ENCODE measurements at places on chromosomes 1 and 21.

DNA sequence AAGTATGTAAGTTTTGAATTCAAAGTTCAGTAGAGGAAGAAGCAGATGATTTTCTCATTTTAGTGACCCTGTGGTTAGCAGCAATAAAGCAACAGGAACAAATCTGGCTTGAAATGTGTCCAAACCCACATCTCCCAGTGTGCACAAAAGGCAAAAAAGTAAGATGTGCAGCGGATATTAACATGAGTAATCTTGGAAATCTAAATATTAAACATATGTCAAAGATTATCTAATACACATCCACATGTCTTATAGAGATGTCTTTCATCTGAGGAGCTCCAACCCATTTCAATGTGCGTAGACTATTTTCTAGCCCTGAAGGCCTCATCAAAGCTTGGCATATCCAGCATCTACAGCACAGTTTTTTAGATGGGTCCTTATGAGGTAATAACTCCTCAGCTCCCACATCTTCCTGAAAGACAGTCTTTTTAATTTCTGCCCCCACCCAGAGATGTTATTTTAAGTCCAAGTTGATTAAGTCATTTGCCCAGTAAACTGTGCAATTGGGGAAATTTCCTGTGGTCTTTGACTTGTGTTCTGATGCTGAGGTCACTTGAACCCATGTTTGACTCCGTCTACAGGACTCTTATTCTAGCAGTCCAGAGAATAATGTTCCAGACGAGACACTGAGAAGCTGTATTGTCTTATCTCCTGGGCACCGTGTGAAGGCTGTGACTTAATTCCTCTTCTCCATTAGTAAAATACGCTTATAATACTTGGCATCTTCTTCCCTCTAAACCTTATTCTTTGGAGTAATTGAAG lies 73.7 kb downstream of the LMO4 start:
- no peak for DNase-seq

DNA sequence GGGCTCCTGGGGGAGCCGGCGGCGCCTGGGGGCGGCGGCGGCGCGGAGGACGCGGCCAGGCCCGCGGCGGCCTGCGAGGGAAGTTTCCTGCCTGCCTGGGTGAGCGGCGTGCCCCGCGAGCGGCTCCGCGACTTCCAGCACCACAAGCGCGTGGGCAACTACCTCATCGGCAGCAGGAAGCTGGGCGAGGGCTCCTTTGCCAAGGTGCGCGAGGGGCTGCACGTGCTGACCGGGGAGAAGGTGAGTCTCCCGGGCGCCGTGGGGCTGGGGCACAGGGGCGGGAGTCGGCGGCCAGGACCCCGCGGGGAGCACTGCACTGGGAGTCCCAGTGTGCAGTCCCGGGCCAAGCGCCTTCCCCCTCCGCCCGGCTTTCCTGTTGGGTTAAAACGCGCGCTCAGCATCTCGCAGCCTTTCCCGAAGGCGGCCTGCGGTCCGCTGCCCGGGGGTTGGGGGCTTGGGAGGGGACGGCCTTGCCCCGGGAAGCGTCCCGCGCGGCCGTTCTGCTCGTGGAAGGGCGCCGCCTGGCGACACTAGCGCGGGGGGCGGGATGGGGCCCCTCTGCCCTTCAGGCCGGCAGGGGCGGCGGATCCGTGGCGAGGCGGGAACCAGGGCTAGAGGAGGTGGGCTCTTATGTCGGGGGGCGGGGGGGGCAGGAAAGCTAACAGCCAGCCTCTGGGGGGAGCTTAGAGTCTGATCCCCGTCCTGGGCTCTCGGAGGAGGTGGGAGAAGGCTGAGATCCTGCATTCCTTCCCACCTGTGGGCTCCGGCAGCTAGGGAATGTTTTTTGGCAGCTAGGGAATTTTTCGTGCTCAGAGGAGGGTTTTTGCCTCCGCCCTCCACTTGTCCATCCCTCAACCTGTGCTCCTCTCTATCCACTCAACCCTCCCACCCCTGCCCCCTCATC lies 1.1 kb downstream of the HUNK start:
- no peak for DNase-seq

GRCh38 chr1:183652547-183653461 lies at the start of gene APOBEC4:
Gene APOBEC4 (minus strand): TSS chr1:183653316. CDS start chr1:183648781, 4,535 bp downstream.
- no peak for DNase-seq

- DNase-seq = no peak
Measured at GRCh38 chr1:16441282-16441665, 750 bp downstream of the NECAP2 start.

GRCh38 chr1:3463013-3463385 lies 8.5 kb downstream of the ARHGEF16 start:
- DNase-seq = no peak

DNA sequence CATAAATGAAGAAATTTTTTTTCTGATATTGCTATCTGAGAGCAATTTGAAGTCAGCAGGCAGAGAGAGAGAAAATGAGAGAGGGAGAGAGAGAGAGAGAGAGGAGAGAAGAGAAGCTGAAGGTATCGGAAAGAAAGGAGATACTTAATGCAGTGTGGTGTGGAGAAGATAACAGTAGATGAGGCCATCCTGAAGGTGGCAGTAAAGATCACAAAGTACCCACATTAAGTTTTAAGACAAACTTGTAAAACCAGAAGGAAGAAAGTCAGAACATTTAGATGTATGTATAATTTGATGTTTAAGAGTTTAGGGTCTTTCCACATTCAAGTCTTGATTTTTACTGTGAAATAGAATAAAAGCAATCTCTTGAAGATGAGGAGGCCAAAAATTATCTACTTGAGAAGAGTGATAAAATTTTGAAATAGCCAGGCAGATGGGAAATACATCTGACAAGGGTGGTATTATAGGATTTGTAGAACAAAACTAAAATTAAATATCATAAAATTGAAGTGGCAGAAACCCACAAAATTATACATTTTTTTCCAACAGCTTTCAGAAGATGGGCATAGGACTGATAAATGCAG lies 1753.4 kb downstream of the MRPL39 start:
- DNase-seq = peak; percentile 32

GRCh38 chr1:112636597-112637253 lies 17.1 kb downstream of the CAPZA1 start:
- DNase-seq = no peak

GRCh38 chr1:111971396-111971795 lies 18.1 kb downstream of the KCND3 start:
- DNase-seq = no peak

DNA sequence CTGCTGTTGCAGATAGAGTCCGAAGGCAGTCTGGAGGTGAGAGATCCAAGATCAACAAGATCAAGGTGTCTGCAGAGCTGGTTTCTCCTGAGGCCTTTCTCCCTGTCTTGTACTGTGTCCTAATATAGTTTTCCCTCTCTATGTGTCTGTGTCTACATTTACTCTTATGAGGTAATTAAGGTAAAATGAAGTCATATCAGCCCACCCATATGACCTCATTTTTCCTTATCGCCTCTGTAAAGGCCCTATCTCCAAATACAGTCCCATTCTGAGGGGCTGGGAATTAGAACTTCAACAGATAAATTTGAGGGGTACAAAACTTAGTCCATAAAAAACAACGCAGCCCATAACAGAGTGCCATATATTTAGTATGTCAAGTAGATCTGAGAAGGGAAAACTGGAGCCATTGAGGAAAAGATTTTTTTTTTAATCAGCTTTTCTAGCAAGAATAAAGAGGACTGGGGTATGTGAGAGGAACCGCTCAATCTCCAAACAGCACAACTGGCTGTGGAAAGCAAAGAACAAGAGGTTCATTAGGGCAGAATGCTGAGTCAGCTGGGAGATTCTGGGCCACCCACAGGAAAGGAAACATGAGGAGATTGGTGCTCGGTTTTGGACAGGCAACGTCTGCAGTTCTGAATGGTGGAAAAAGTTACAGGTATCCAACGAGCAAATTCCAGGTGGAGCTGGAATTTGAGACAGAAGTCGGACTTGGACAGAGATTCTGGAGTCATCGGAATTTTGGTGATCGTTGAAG lies 65.7 kb downstream of the MAP3K21 start:
- DNase-seq = no peak

DNA sequence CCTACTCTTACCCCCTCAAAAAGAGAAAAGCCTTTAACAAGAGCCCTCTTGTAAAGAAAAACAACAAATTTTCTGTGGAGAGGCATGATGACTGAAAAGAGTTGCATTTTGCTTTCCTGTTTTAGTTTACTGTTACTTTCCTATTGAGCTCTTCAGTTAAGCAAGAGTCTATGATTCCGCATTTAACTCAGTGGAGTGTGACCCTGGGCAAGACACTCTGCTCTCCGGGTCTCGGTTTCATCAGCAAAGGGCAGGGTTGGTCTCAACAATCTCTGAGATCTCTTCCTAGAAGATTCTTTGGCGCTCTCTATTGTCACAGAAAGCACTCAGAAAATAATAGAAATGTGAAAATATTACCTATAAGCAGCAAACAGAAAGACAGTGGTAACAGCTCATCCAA lies 175.7 kb downstream of the TGFBR3 start:
- DNase-seq = no peak

DNA sequence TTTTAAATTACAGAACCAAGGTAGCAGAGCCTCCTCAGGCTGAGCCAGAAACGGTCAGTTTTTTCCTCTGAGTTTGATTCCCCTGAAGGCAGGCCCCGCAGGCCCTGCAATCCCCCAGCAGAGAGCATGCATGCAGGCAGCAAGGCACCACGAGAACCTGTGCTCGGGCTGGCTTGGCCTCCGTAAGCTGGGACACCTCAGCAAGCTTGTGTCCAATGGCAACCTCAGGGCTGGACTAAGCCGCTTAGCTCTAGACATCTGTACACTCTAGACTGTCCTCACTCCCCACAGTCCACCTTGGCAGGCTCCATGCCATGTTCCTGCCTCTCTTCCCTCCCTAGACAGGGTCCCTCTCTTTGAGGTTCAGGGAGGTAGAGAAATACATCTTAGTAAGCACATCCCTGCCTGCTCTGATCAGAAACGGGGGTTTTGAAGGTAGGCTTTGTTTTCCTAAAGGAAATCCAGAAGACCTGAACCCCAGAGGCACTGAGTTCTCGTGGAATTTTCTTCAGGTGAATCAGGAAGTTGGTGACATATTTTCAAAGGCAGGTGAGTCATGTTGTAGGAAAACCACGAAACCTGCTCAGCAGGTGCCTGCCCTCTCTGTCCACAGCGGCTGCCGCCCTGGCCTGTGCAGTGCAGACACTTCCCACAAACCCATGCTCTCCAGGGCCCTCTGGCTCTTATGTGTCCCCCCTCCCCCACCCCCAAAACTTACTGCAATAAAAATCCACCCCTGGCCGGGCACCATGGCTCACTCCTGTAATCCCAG lies 7.0 kb downstream of the TMEM63A start:
- no peak for DNase-seq

DNA sequence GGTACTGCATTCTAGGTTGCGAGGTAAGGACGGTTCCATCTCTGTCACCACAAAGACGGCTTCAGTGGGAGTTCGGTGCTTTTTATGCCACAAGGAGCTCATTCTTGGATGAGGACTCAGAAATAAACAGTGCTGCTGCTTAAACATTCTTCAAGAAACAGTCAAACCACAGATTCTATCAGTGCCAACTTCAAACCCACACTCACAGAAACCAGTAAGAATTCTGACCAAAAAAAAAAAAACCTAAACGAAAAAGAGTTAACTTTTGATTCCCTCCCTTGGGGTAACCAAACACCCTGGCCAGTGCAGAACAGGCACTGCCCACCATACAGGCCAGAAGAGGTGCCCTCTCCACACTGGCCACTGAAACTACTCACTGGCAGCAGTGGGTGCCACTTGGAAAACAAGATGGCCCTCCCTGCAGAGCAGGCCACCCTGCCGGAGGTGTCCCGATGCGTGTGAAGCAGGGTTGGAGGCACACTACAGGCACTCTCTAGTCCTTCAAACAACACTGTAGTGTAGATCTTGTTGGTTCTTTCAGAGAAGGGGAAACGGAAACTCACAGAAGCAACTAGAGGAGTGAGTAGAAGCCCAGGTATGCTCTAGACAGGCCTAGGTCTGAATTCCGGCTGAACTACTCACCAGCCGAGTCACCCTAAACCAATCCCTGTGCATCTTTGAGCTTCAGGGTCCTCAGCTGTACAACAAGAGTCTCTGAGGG lies 87.3 kb upstream of the TLR5 start:
- DNase-seq = peak; percentile 46

DNA sequence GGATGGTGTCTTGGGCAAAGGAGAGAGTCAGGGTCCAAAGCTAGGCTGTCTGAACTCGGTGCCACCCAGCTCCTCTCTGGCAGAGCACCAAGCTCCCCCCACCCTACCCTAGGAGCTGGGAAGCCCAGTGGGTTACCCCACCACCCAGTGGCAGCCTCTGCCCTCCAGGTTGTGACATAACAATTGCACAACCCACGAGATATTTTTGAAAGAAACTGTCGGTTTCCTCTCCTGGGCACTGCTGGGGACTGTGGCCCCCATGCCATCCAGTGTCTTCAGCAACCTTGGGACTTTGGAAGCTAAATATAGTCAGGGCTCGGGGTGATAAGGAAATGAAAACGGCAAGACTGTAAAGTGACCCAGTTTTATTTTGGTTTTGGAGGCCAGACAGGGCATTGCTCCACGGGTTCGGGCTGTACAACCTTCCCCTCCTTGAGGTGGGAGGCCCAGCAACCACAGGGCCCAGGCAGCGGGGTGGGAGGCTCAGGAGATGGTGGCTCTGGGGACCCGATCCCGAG lies 1.4 kb downstream of the CITED4 start:
- no peak for DNase-seq

DNA sequence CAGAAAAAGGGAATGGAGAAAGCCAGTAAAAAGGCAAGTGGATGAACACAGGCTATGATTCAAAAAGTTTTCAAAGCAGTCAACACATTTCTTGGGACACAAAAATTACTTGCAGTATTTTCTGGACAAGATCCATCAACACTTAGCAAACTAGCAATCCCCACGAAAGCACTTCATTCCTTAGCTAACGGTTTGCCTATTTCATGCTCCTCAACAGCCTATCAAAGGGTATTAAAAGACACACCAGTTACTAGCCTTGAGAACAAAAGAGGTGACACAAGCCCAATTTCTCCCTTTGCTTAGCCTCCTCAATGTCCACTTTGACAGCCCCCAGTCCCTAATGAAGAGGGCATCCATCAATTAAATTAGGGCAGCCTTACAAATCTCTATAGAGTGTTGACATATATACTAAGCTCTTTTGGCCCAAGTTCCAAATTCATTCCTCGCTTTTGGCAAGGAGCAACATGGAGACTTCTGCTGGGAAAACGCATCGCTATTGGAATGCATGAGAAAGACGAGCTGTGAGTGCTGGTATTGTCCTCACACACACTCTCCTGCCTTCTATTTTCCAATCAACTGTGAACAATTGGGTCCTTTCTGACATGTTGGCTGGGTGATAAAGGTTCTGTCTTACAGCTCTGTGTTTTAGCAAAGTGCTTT lies 180.0 kb downstream of the TNR start:
- no peak for DNase-seq

- DNase-seq = no peak
Measured at GRCh38 chr1:125080077-125080476, 3895.3 kb downstream of the SRGAP2C start.

DNA sequence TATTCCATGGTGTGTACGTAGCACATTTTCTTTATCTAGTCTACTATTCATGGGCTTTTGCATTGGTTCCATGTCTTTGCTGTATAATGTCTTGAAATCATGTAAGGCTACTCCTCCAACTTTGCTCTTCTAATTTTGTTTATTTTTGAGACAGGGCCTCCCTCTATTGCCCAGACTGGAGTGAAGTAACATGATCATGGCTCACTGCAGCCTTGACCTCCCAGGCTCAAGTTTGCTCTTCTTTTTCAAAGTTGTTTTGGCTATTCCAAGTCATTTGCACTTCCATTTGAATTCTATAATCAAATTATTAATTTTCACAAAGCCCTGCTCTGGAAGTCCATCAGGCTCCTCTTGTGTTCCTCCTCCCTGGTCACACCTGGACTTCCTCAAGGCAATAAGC lies 90.2 kb upstream of the SGIP1 start:
- DNase-seq = no peak

Data from DND-41 (cell line).